ENCODE measurements at places on chromosomes 4 and X. TPM values are rescaled to one million over a fixed set of nuclear protein-coding genes. Genes with fewer than 3 reads are reported as not detected.

DNA sequence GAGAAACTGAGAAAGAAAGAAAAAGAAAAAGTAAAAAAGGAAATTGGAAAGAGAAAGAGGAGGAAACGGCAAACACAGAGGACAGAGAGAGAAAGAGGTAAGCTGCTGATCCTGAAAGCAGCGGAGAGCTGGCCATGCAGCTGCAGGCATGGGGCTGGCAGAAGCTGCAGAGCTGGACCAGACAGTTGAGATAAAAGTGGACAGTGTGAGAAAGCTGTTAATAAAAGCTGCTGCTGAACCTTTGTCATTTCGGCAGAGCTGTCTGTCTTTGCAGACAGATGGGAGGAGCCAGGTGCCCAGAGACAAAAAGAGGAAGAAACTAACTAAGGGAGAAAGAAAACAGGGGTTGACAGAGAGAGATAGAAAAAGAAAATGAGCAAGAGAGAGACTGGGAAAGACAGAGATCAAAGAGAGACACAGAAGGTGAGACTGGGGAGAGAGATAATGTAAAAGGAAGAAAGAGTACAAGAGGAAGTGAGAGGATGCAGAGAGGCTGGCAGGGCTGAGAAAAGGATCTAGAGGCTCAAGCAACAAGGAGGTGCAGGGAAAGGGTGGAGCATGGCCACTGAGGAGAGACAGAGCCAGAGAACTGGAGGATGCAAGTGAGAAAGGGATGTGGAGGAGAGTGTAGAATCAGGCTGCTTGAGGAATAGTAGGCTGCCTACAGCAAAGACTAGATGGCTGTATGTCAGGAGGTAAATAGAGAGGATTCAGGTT, 376.8 kb upstream of the FGF16 start:
- no peak for DNase-seq

DNA sequence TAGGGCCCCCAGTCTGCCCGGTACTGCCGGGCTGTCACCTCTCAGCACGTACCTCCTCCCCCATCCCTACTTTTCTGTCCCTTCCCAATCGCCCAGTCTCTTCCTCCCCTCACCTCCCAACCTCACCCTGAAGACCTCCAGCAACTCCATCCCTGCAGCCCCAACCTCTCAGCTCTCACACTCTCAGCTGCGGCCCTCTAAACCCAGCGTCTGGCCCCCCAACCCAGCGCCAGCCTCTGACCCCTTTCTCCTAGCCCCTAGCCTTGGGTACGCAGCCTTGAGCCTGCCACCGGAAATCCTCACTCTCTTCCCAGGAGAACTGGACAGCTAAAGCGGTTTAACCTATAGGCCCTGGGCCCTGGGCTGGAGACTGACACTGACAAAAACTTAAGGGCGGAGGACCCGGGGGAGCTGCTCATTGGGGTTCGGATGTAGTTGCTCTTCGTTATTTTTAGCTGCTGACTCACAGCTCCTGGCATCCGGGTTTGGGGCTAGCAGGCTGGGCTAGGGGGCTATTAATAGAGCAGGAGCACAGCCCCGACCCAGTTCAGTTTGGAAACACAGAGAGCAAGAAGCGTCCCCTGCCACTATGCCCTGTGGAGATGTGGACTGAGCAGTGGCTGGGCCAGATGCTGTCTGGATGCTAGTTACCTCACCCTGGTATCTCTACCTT, 9.6 kb upstream of the DLG3 start:
- DNase-seq: no peak

DNA sequence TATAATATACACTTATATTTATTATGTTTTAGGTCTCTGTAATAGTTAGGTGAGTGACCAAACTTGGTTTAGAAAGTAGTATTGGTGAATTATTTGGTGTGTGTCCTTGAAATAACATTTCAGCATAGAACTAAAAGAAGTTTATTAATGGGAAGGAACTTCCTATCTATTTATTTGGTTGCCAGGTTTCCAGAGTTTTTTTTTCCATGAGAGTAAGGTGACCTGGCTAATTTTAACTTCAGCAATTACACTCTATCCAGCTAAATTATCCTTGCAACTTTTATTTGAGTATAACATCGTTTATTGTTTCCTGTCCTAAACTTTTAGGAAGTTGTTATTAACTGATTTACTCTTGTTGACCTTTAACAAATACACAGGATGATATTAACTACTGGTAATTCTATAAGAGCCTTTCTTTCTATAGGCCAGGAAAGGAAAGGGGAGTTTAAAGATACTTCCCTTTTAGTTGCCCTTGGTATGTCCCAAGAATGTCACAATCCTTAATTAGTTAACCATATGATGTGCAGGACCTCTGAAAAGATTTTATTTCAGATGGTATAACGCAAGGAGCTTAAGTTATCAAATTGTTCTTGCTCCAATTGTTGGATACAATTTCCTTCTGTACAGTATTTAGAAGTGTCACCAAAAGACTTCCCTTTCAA, 18.9 kb downstream of the PRDM8 start:
- no peak for DNase-seq

- DNase-seq: no peak
These were observed 224.7 kb upstream of the PPP1R2C start for GRCh38 chrX:43002526-43003203.

CT45A8 gene
- total RNA-seq: not detected

RRH gene
- total RNA-seq: not detected

POU3F4 gene
- total RNA-seq: 0.82 TPM

AADAT gene
- total RNA-seq: 2.8 TPM

NEUROG2 gene
- total RNA-seq: not detected

ARHGAP36 gene
- 0.46 TPM for total RNA-seq

Data from H4 (cell line).